Activated naive CD8-positive, alpha-beta T cell treated with anti-CD3 and anti-CD28 coated beads, Interleukin-2, amount 50 U/mL, for 16 hours (primary cell): ENCODE measurements at places on chromosomes 5 and 9.

DNA sequence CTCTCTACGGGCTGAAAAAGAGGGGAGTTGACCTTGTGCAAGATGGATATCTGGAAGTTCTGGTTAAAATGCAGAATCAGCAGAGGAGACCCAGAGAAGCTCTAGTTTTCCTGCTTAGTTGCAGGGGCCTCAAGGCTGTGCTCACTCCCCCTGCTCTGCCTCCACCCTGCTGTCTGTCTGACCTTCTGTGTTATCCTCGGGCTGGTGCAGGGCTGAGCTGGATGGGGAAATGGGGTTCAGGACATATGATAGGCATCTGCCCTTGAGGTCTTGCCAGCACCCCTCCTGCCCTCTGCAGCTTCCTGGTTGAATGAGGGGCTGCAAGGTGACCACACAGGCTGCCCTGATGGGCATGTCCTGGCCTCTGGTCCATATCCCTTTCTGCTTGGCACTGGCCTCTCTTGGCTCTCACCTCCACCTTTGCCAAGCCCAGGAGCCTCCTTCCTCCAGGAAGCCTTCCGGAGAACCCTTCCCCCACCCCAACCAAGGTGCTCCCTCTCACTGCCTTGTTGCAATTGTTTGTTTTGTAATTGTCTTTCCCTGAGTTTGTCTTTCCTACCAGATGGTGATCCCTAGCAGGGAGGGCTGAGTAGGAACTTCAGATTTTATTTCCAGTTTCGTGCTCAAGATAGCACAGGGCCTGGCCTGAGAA lies 1.3 kb downstream of the TMEM268 start:
- DNase-seq = no peak

GRCh38 chr9:115442054-115442453 lies 324.1 kb upstream of the TNC start:
- no peak for DNase-seq

- DNase-seq = no peak
Measured at GRCh38 chr5:165425594-165425993, 1920.2 kb downstream of the MAT2B start.

DNA sequence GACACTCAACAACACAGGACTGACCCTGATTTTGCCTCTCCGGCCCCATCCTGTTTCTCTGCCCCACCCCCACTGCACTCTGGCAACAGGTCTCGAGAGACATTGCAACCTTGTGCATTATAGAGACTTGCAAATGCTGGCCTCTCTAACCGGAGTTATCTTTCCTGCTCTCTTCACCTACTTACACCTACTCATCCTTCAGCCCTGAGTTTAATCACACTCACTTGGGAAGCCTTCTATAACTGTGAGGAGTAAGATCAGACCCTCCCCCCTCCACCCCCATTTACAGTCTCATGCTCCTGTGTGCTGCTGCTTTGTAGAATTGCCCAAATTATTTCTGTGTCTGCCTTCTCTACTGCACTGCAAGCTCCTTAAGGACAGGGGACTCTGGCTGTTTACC lies 42.8 kb downstream of the WWC1 start:
- no peak for DNase-seq

DNA sequence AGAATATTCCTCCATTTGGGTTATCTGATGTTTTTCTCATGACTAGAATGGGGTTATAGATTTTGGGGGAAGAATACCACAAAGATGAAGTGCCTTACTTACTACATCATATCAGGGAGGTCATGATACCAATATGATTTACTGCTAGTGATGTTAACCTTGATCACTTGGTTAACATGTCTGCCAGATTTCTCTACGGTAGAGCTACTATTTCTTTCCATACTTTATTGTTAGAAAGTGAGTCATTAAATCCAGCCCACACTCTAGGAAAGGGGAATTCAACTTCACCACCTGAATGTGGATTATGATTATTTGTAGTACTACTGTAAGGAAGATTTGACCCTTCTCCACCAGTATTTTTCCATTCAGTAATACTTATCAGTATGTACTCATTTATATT lies 64.7 kb downstream of the UBE2R2 start:
- no peak for DNase-seq
